ENCODE measurements at places on chromosomes 11 and 22. TPM values are rescaled to one million over a fixed set of nuclear protein-coding genes. Genes with fewer than 3 reads are reported as not detected.

The DERL3 gene
- 0.45 TPM for total RNA-seq

The HORMAD2 gene
- total RNA-seq = not detected

The MUC2 gene
- 0.43 TPM for total RNA-seq

The P2RY6 gene
- not detected for total RNA-seq

The POGLUT3 gene
- total RNA-seq = 28.4 TPM

The CEP126 gene
- 52.5 TPM for total RNA-seq

The SEPTIN3 gene
- 1.1 TPM for total RNA-seq

The GTSE1 gene
- 4.0 TPM for total RNA-seq

DNA sequence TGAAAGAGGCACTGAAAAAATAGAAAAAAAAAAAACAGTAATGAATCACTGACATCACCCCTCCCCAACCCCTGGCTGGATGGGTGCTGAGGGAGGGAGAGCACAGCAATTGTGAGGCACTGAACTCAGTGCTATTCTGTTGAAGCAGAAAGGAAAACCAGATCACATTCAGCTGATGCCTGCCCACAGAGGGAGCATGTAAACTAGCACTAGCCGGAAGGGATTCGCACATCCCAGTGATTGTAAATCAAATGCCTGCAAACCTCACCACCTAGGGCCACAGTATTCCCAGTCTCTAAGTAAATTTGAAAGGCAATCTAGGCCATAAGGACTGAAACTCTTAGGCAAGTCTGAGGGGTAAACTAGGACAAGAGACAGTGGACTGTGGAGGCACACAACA lies 772.0 kb upstream of the CCDC179 start:
- H3K4me3 ChIP-seq = no peak overlapping the region
- no peaks in the 10 kb centered on the region for H3K27me3 ChIP-seq
- no peaks in the 10 kb centered on the region for H3K36me3 ChIP-seq
- no peak for DNase-seq
- H3K27ac ChIP-seq = no peak overlapping the region
- no peaks in the 10 kb centered on the region for H3K4me1 ChIP-seq

GRCh38 chr11:6301096-6301495 lies 19.2 kb downstream of the CAVIN3 start:
- H3K27me3 ChIP-seq = no peaks in the 10 kb centered on the region
- H3K36me3 ChIP-seq = no peaks in the 10 kb centered on the region
- H3K4me1 ChIP-seq = no peaks in the 10 kb centered on the region
- DNase-seq = no peak

DNA sequence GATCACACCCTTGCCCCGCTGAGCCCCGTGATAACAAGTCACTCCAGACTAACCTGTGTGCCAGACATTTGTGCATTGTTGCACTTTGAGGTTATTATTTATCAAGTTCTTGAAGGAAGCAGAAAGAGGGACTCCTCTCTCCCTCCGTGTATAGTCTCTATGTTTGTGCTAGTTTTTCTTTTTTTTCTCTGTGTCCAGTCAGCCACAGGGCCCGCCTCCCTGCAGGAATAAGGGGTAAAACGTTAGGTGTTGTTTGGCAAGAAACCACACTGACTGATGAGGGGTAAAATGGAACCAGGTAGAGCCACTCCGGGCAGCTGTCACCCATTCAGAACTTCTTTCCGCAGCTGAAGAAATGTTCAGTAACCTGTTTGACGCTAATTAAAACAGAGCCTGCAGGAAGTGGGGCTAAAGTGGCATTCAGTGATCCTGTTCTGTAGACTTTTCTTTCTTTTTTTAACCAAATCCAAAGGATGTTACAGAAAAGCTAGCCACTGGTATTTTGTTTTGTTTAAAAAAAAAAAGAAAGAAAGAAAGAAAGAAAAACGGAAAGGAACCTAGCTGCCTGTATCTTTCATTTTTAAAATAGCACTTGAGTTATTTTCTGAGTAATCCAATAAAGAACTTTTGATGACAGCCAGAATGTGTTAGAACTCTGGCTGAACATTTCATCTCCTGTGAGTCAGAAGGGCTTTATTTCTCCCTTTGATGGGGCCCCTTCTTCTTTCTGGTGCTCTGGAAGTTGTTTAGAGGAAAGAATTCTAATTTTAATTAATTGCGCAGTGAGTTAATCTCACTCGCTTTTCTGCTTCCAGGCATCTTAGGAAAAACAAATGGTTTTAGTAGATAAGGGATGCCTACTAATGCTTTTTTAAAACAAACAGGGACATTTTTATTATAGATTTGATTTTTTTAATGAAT lies 58.2 kb downstream of the COMMD9 start:
- H3K4me1 ChIP-seq = no peaks in the 10 kb centered on the region
- no peaks in the 10 kb centered on the region for H3K27me3 ChIP-seq
- no peak overlapping the region for H3K4me3 ChIP-seq
- no peaks in the 10 kb centered on the region for H3K36me3 ChIP-seq

DNA sequence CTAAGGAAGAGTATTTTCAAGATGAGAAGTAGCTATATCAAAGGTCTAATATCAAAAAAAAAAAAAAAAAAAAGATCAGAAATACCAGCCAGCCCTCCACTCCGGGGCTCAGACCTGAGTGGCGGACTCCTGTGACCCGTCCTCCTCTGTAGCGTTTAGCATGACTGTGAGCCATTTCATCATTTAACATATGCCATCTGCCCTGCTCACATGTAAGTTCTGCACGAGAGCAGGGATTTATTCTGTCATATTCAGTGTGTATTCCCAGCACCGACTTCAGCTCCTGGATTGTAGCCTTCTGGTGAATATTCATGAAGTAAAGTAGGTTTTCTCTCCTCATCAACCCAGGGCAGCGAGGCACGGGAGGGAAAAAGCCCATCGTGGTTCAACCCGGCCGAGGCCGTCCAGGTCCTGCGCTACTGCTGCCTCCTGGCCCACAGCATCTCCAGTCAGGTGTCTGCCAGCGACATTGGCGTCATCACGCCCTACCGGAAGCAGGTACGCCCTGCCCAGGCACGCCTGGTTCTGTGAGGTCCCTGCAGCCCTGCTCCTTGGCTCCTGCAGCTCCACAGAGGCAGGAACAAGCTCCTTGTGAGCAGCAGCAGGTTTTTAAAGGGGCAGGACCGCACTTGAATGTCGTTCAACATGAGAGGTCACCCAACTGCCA lies 12.7 kb upstream of the PANX2 start:
- H3K4me1 ChIP-seq = no peaks in the 10 kb centered on the region
- no peak overlapping the region for H3K27ac ChIP-seq
- no peaks in the 10 kb centered on the region for H3K36me3 ChIP-seq
- peak; percentile 65 for DNase-seq

DNA sequence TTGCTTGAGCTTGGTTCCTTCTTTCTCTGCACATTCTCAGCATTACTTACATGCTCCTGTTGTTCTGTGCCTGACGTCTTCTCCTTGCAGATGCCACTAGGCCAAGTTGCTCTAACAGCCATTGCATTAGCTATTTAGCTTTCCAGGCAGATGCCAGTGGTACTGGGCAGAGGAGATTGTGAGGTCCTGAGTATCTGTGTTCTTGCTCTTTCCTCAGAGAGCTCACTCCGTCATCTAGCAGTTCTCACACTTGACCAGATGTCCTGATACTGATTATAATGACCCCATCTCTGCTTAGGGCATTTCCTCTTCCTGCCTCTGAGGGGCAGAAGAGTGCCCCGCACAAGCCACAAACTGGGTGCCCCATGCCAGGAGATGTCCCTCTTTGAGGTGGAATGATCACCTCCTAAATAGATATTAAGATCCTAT lies 30.7 kb downstream of the ARHGAP1 start:
- no peak overlapping the region for H3K4me3 ChIP-seq
- H3K4me1 ChIP-seq = peaks cover 25% of the 10 kb centered on the region
- H3K27ac ChIP-seq = peak overlapping the region; percentile 45
- no peaks in the 10 kb centered on the region for H3K27me3 ChIP-seq
- peak; percentile 16 for DNase-seq
- peaks cover 96% of the 10 kb centered on the region for H3K36me3 ChIP-seq

GRCh38 chr11:97738751-97739150 lies 1282.0 kb upstream of the CNTN5 start:
- DNase-seq = no peak
- H3K27ac ChIP-seq = no peak overlapping the region
- H3K36me3 ChIP-seq = no peaks in the 10 kb centered on the region
- H3K4me1 ChIP-seq = no peaks in the 10 kb centered on the region

- H3K27me3 ChIP-seq = no peaks in the 10 kb centered on the region
- H3K27ac ChIP-seq = peak overlapping the region; percentile 87
- peak; percentile 89 for DNase-seq
- peaks cover 18% of the 10 kb centered on the region for H3K36me3 ChIP-seq
Observed at GRCh38 chr11:28110108-28110820, 2.1 kb downstream of the METTL15 start.

- peaks cover 16% of the 10 kb centered on the region for H3K4me1 ChIP-seq
- DNase-seq = no peak
- H3K36me3 ChIP-seq = no peaks in the 10 kb centered on the region
- H3K27me3 ChIP-seq = peaks cover 45% of the 10 kb centered on the region
- peak overlapping the region; percentile 34 for H3K4me3 ChIP-seq
Observed at GRCh38 chr22:49999063-49999945, 13.3 kb downstream of the IL17REL start.

DNA sequence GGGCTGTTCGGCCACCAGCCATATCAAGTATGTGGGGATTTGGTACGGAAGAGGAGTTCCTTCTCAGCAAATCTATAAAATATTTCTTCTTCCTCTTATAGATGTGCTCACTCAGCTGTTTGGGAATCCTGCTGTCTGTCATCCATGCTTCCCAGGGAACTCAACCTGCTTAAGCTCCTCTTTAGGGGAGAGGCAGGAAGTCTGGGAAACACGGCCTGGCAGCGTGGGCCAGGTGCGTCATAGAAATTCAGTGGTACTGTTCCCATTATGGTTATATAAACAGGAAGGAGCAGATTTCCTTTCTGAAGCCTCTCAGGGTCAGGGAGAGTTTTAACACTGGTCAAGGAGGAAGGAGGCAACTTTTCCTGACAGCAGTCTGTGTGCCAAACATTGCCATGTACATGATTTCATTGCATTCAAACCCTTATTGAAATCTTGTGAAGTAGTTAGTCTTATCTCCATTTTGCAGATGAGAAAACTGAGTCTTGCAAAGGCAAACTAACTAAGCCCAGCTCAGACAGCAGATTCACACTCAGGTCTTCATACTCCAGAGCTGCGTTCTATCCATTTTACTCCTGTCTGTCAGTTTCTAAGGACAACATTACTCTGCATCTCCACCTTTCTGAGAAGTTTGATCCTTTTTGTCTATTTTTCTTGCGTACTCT lies 35.4 kb upstream of the AMOTL1 start:
- no peaks in the 10 kb centered on the region for H3K27me3 ChIP-seq
- H3K4me1 ChIP-seq = no peaks in the 10 kb centered on the region
- peak overlapping the region; percentile 66 for H3K27ac ChIP-seq
- DNase-seq = peak; percentile 59
- no peak overlapping the region for H3K4me3 ChIP-seq

DNA sequence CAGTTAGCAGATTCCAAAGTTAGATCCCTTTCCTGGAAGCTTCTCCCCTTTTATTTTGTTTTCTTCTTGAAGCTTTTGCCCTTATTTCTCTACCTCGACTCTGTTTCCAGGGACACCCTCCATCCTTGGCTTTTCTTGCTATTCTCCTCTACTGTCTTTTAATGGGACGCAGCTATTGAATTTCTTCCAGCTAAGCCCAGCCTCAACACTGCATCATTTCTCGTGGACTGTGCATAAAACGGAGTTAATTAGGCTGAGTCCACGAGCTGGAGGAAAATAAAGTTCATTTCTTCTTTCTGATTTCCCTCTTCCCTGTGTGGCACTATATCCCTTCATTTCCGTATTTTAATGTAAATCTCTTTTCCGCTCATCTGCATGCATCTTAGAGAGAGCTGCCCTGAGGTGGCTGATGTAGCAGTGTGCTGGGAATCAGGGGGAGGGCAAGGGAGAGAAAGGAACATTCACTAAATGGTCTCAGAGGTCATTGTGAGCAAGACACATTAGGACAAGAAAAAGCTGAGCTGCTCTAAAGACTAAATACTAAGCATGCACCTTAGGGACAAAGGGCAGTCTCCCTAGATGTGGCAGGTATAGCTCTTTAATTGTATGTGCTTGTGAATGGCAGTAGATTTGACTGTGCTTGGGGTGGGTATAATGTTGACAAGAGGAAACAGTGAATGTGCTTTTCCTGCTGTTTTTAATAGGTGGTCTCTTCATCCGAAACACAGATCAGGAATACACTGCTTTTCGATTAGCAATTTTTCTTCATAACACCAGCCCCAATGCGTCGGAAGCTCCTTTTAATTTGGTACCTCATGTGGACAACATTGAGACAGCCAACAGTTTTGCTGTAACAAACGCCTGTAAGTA lies 1.9 kb downstream of the GRIA4 start:
- DNase-seq = no peak
- peaks cover 12% of the 10 kb centered on the region for H3K4me1 ChIP-seq
- H3K27me3 ChIP-seq = peaks cover 28% of the 10 kb centered on the region
- H3K4me3 ChIP-seq = peak overlapping the region; percentile 52
- no peaks in the 10 kb centered on the region for H3K36me3 ChIP-seq
- no peak overlapping the region for H3K27ac ChIP-seq

DNA sequence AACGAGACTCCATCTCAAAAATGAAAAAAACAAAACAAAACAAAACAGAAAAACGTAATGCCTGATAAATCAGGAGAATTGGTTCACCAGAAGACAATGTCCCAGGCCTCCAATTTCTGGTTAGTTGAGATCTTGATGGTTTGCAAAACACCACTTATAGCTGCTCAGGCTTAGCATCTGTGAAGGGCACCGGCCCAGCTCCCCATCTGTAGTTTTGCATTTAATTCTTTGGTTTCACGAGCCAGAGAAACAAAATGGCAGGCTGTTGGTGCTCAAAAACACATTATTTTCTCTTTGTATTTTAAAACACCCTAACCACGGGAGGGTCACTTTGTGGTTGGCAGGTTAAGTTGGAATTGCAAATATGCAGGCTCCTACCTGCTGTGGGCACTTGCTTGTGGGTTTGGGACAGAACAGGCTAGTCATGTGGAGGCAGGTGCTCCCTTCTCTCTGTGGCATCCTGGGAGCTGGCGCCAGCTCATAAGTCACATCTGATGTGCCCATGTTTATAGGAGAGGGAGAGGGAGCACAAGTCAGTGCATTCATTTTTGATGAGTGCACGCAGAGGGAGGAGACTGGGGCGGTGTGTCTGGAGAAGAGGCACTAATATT lies 145.9 kb downstream of the CEP164 start:
- H3K27me3 ChIP-seq = peaks cover 10% of the 10 kb centered on the region
- H3K4me1 ChIP-seq = no peaks in the 10 kb centered on the region
- H3K4me3 ChIP-seq = no peak overlapping the region
- H3K27ac ChIP-seq = no peak overlapping the region
- DNase-seq = no peak

GRCh38 chr11:73291196-73291595 lies 16.9 kb upstream of the ARHGEF17 start:
- peaks cover 30% of the 10 kb centered on the region for H3K4me1 ChIP-seq
- no peak overlapping the region for H3K4me3 ChIP-seq
- no peak for DNase-seq
- H3K27me3 ChIP-seq = no peaks in the 10 kb centered on the region
- no peaks in the 10 kb centered on the region for H3K36me3 ChIP-seq
- no peak overlapping the region for H3K27ac ChIP-seq
